HT1080 (cell line): ENCODE measurements at places on chromosomes 16 and 17. TPM values are rescaled to one million over a fixed set of nuclear protein-coding genes. Genes with fewer than 3 reads are reported as not detected.
A peak's percentile ranks its signal among the peaks of the same experiment; 100 is the strongest.

Gene ZNF594
- total RNA-seq = 6.4 and 8.1 TPM in 2 replicates

GRCh38 chr17:74786431-74787055 lies 10.4 kb upstream of the NAT9 start:
- no peak for DNase-seq

Gene FOXO3B
- total RNA-seq = 2.7 and 3.0 TPM in 2 replicates

GRCh38 chr16:1261131-1261892 lies 5.4 kb downstream of the TPSD1 start:
- DNase-seq = no peak

DNA sequence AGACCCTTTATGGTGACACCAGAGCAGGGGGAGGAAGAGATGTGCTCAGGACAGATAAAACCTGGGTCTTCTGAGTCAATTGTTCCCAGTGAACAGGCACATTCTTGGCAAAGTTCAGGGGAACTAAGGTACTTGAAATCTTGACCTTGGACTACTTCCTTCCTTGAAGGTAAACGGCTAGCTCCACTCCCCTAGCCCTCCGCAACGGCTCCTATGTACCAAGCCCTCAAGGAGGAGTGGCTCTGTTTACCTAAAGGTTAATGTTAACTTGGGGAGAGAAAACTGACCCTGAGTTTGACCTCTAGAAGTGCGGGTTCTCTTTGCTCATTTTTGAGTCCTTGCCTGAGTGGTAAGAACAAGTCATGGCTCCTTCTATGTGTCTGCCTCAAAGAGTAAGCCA lies 7.8 kb downstream of the TTLL6 start:
- no peak for DNase-seq

GRCh38 chr16:19114359-19115147 lies 789 bp downstream of the ITPRIPL2 start:
- DNase-seq = peak; percentile 48

- no peak for DNase-seq
These were observed 356.3 kb upstream of the TNRC6C start for GRCh38 chr17:77602062-77602746.

GRCh38 chr17:50285941-50286340 lies 11.7 kb downstream of the TMEM92 start:
- DNase-seq = no peak

Gene TP53TG3F
- total RNA-seq = 0.10 TPM in 1 of 2 replicates, not detected in the other

Gene PLXDC1
- 0.13 TPM in 1 of 2 replicates, not detected in the other for total RNA-seq

- no peak for DNase-seq
These were observed 3.2 kb downstream of the KRTAP9-9 start for GRCh38 chr17:41258406-41258805.

Gene TAC4
- 0.20 TPM in 1 of 2 replicates, not detected in the other for total RNA-seq

- no peak for DNase-seq
These were observed 8.5 kb upstream of the ZFHX3 start for GRCh38 chr16:73056448-73056847.

- DNase-seq = no peak
These were observed 7.0 kb downstream of the CA4 start for GRCh38 chr17:60156746-60157145.

DNA sequence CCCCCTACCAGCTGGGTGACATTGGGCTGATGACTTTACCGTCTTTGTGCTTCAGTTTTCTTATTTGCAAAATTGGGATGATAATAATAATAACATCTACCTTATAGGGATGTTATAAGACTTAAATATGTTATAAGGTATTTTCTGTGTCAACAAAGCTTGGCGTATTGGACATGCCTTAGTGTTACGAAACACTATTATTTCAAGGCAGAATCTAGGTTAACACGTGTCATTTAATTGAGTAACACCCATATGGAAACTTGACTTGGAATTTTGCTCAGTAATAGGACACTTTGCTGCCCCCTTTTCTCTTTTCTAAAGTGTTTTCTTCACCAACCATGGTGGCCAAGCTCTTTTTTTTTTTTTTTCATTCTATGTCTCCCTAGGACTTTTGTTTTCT lies 294.2 kb upstream of the SALL1 start:
- DNase-seq = no peak

Gene MYH1
- not detected in 2 replicates for total RNA-seq

Gene CES1
- total RNA-seq = 2.7 and 4.8 TPM in 2 replicates

DNA sequence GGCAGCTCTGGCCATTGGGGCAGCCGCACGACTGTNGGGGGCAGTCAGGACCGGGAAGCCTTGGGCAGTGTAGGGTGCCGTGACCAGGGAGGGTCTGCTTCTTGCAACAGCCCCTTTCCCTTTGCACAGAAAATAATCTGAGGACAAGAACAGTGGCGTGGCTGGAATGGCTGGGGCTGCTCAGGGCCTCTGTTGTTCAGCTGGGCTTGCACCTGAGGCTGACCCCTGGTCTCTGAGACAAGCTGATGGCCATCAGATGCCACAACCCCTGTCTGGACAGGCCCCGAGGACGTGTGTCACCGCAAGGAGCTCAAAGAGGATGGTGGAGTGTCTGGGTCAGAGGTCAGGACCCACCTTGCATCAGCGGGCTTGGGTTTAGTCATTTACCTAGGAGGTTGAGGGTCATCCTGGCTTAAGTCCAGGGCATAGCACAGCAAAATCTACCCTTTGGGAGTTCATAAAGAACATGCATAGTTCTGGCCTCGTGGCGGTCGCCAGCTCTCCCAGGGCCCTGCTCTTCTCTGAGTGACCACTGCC lies 46.9 kb downstream of the METRNL start:
- DNase-seq = no peak

GRCh38 chr17:74637265-74637664 lies 13.7 kb upstream of the CD300E start:
- no peak for DNase-seq

DNA sequence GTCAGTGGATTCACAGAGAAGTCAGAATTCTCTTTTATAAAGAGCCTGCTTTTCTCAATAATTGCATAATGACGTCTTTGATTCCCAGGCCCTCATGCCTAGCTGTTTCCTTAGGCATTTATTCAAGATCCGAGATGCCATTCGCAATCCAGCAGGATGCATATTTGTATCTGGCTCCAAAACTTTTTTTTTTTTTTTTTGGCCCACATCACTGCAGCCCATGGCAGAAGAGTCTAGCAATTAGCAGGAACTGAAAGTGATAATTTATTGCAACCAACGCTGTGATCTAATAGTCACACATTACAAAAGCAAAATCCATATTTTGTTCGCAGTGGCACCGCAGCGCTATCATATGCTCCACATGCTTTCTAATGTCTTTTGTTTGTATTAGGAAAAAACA lies 503.4 kb downstream of the MAF start:
- no peak for DNase-seq

Gene KRTAP9-2
- not detected in 2 replicates for total RNA-seq

GRCh38 chr17:70390049-70390448 lies 220.7 kb downstream of the KCNJ2 start:
- DNase-seq = no peak

GRCh38 chr16:82728901-82729300 lies 102.1 kb downstream of the CDH13 start:
- no peak for DNase-seq

GRCh38 chr16:79784007-79784406 lies 183.5 kb upstream of the MAF start:
- no peak for DNase-seq

GRCh38 chr16:48905632-48906505 lies 295.9 kb upstream of the N4BP1 start:
- DNase-seq = no peak

- no peak for DNase-seq
These were observed 2.9 kb upstream of the KANSL1 start for GRCh38 chr17:46195939-46196716.

DNA sequence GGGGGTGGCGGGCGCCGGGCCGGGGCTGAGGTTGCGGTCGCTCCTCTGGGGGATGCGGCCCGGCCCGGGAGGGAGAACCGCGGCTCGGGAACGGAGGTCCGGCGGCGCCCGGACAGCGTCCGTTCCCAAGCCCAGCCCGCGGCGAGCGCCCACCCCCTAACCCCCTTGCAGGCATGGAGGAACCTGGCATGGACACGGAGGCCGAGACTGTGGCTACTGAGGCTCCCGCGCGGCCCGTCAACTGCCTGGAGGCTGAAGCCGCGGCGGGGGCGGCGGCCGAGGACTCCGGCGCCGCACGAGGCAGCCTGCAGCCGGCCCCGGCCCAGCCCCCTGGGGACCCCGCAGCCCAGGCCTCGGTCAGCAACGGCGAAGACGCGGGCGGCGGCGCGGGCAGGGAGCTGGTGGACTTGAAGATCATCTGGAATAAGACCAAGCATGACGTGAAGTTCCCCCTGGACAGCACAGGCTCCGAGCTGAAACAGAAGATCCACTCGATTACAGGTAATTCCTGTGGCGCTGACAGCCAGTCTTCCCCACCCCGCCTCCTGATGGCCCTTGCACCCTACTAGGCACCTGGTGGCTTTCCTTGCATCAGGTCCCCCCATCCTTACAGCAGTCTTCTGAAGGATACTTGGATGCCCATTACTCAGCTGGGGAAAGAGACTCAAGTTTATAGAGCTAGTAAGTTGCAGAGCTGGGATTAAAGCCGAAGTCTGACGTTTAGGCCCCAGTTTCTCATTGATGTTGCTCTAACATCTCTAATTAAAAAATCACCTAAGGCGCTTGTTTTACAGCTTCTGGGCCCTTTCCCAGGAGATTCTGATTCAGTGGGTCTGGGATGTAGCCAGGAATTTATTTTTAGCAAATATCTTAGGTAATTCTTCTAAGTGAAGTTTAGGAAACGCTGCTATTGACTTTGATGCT lies 514 bp downstream of the UBFD1 start:
- no peak for DNase-seq

DNA sequence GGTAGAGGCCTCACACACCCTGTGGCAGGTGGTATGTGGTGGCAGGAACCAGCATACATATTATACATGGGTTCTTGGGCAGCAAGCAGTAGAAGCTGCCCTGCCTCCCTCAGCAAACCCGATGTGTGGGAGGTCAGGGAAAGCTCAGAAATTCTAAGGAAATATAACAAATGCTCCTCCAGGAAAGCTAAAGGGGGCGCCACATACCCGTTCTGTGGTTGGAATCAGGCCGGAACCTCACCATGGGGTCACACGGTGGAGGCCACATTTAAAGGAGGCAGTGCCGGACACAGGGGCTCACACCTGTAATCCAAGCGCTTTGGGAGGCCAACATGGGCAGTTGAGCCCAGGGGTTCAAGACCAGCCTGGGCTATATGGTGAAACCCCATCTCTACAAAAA lies 12.4 kb upstream of the KATNB1 start:
- DNase-seq = no peak

DNA sequence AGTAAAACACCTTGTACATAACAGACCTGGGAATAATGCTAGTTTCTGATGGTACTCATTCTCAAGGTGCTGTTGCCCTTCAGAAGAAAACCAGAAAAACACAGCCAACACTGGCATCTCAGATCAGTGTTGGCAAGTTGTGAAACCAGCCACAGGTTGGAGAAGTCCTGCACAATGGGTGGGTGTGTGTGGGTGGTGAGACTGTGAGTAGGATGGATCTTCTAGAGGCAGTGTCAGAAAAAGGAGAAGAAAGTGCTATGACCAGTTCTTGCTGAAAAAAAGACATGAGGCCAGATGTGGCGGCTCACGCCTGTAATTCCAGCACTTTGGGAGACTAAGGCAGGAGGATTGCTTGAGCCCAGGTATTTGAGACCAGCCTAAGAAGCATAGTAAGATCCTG lies 35.2 kb upstream of the SMIM36 start:
- DNase-seq = no peak

GRCh38 chr16:53986793-53987192 lies 282.8 kb downstream of the FTO start:
- no peak for DNase-seq

GRCh38 chr17:8300226-8300625 lies 5.0 kb upstream of the SLC25A35 start:
- DNase-seq = no peak

Gene QRICH2
- 1.5 and 1.6 TPM in 2 replicates for total RNA-seq

DNA sequence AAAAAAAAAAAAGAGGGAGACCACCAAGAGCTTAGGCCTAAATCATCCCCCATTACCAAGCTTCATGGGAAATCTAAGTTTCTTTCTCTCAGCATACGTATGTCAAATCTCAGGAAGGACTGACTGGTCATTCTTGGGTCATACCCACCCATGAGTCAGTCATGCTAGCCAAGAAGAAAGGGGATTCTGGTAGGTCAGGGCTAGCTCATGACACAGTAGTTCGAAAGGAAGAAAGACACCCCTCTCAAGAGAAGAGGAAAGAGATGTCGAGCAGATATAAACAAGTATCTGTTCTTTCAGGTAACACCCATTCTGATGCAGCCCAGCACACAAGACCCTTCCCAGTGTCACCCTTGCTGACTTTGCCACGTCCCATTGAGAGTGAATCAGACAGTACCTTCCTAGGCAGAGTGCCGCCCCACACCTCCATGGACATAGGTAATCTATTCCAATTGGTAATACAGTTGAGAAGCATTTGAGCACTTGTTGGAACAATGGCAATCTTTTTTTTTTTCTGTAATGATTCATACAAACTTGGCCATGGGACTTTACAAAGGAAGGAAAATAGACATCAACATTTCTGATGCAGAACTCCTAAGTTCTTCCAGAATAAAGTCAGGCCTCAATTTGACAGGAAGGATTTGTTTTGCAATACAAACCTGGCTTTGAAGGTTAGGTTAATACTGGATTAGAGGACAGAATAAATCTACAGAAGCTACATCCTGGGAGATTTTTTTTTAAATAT lies 38.2 kb downstream of the COPRS start:
- peak; percentile 27 for DNase-seq

GRCh38 chr17:79843816-79844800 lies 4.9 kb upstream of the CBX4 start:
- no peak for DNase-seq

GRCh38 chr17:56675876-56676660 lies 82.6 kb downstream of the NOG start:
- no peak for DNase-seq
